Peyer's patch (tissue), 4 donors: ENCODE measurements at places on chromosomes 13 and 19. TPM values are rescaled to one million over a fixed set of nuclear protein-coding genes. Genes with fewer than 3 reads are reported as not detected.

DNA sequence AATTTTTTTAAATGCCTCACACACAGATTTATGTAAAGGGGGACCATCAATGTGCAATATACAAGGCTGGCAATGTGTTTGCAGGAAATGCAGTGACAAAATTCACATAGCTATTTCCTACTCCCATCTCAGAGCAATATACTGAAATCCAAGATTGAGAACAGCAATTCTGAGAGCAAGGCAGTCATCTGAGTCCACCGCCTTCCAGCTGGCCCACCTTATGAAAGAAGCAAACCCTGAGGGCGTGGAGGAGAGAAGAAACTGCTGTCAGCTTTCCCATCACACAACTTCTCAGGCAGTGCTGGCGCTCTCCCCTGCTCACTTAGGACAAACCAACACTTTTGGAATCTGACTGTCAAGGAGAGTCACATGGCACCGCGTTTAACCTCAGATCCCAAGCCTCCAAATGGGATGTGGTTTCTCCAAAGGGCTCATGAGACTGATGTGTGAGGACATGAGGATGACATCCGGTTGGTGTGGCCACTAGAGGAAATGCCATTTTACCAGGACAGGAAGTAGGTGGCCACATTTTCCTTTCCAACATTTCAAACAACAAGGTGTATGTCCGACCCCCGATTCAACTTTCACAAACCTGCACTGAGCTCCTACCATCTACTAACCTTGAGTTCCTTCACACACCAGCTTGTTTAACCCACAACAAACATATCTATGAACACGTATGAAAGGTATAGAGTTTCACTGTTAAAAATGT lies 3.7 kb upstream of the DOCK9 start:
- no peaks in the 10 kb centered on the region for H3K4me1 ChIP-seq
- no peak overlapping the region for H3K4me3 ChIP-seq
- no peaks in the 10 kb centered on the region for H3K36me3 ChIP-seq
- no peak overlapping the region for H3K27ac ChIP-seq
- no peak for DNase-seq
- H3K27me3 ChIP-seq: no peaks in the 10 kb centered on the region

- no peak for DNase-seq
- no peak overlapping the region for H3K27ac ChIP-seq
- H3K27me3 ChIP-seq: no peaks in the 10 kb centered on the region
- H3K4me3 ChIP-seq: no peak overlapping the region
- no peaks in the 10 kb centered on the region for H3K4me1 ChIP-seq
These were observed 13.9 kb downstream of the WTIP start for GRCh38 chr19:34495416-34495815.

DNA sequence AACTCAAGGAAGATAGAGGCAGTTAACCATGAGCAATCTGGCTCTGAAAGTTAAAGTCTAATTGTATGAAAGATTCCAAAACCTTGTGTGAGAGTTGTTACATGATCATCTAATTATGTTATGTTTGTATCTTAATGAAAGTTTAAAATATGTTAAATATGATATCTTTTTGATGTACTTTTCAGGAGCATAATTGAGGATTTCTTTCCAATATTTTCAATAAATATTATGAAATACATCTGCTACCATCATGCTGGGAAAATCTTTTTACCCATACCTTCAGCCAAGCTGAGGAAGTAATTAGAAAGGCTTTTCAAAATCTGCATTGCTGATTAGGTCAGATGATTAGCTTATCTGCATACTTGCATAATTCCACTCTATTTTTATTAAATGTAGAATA lies 318.4 kb downstream of the KLF12 start:
- DNase-seq: no peak
- H3K27me3 ChIP-seq: no peaks in the 10 kb centered on the region
- H3K36me3 ChIP-seq: no peaks in the 10 kb centered on the region
- H3K4me1 ChIP-seq: no peaks in the 10 kb centered on the region
- no peak overlapping the region for H3K4me3 ChIP-seq
- no peak overlapping the region for H3K27ac ChIP-seq

GRCh38 chr19:38890686-38891085 lies 8.7 kb downstream of the SIRT2 start:
- DNase-seq: no peak
- no peak overlapping the region for H3K4me3 ChIP-seq
- H3K36me3 ChIP-seq: no peaks in the 10 kb centered on the region
- no peaks in the 10 kb centered on the region for H3K4me1 ChIP-seq
- H3K27me3 ChIP-seq: no peaks in the 10 kb centered on the region

DNA sequence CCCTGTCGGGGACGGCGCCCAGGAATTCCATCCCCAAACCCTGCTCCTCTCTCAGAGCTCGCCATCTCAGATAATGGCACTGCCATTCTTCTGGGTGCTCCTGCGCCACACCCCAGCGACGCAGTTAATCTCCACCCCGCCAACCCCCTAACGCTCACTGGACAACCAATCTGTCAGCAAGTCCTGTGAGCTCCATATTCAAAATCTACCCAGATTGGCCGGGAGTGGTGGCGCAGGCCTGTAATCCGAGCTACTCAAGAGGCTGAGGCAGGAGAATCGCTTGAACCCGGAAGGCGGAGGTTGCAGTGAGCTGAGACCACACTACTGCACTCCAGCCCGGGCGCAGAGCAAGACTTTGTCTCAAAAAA lies 18.6 kb downstream of the FCGBP start:
- H3K27ac ChIP-seq: no peak overlapping the region
- no peaks in the 10 kb centered on the region for H3K36me3 ChIP-seq
- no peak overlapping the region for H3K4me3 ChIP-seq
- H3K4me1 ChIP-seq: no peaks in the 10 kb centered on the region
- no peaks in the 10 kb centered on the region for H3K27me3 ChIP-seq
- no peak for DNase-seq

GRCh38 chr13:45508776-45509175 lies 44.0 kb downstream of the COG3 start:
- H3K4me1 ChIP-seq: no peaks in the 10 kb centered on the region
- DNase-seq: no peak
- no peak overlapping the region for H3K27ac ChIP-seq
- H3K4me3 ChIP-seq: no peak overlapping the region
- H3K27me3 ChIP-seq: no peaks in the 10 kb centered on the region

GRCh38 chr13:103573446-103573845 lies 507.2 kb upstream of the SLC10A2 start:
- DNase-seq: no peak
- no peaks in the 10 kb centered on the region for H3K27me3 ChIP-seq
- no peaks in the 10 kb centered on the region for H3K36me3 ChIP-seq
- H3K27ac ChIP-seq: no peak overlapping the region

DNA sequence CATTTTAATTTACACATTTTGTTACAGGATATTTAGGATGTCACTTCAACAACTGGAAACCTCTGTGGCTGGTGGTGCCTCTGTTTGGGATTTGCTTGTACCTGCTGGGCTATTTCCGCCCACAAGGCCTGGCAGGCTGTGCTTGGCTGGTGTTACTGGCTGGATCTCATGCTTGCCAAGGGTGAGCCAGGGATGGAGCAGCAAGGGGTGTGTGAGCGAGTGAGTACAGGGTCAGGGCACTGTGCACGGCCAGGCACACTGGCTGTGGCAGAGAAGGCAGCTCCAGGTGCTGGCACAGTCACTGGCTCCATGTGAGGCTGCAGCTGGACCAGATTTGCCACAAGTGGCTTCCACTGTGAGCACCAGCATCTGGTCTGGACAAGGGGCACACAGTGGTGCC lies 1254.8 kb downstream of the SLITRK5 start:
- no peak overlapping the region for H3K4me3 ChIP-seq
- H3K27me3 ChIP-seq: no peaks in the 10 kb centered on the region
- H3K4me1 ChIP-seq: no peaks in the 10 kb centered on the region
- no peak for DNase-seq
- no peak overlapping the region for H3K27ac ChIP-seq

DNA sequence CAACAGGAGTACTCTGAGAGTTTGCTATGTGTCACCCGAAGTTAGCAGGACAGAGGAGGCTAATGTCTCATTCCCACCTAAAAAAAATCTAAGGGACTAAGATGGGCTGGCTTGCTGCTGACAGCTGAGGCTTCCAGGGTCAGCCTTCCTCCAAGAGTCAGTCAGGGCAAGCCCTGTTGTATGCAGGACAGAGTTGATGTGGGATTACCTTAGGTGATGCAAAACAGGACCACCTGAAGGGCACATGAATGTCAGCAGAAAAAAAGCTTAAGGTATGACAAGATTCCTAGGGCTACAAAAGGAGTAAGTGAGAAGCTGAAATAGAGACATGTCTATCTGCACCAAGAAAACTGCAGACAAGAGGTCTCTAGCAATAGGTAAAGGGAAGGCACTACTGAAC lies 151.5 kb downstream of the NHLRC3 start:
- H3K27me3 ChIP-seq: no peaks in the 10 kb centered on the region
- H3K4me3 ChIP-seq: no peak overlapping the region
- no peaks in the 10 kb centered on the region for H3K36me3 ChIP-seq
- no peak overlapping the region for H3K27ac ChIP-seq
- no peaks in the 10 kb centered on the region for H3K4me1 ChIP-seq

UBE2L5 gene
- not detected for total RNA-seq

TRIM13 gene
- 11.4 TPM for total RNA-seq

PRR20B gene
- total RNA-seq: not detected

ZNF816 gene
- total RNA-seq: 11.3 TPM
